ENCODE measurements at places on chromosomes 5 and 9.

GRCh38 chr5:57434227-57434640 lies 48.4 kb downstream of the ACTBL2 start:
- H3K27me3 ChIP-seq, result no peaks in the 10 kb centered on the region
- H3K4me3 ChIP-seq, result no peak overlapping the region
- no peak overlapping the region for H3K27ac ChIP-seq
- H3K4me1 ChIP-seq, result peaks cover 11% of the 10 kb centered on the region
- no peaks in the 10 kb centered on the region for H3K36me3 ChIP-seq

DNA sequence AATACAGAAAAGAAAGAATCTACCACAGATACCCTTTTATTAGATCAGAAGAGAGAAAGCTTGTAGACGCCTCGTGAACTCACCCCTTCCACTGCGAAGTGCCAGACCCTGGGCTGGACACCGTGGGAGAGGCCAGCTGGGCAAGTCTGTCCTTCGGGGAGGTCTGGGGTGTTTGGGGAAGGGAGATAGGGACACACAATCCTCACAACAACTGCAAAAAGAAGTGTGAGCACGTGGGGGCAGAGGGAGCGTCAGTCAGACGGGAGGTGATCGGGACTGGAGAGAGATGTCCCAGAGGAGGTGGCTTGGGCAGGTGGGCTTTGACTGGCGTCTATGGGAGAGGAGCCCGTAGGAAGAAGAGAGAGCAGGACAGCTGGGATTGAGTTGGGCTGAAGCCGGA lies 27.3 kb upstream of the GRHPR start:
- no peaks in the 10 kb centered on the region for H3K27me3 ChIP-seq
- no peak overlapping the region for H3K27ac ChIP-seq
- H3K4me3 ChIP-seq, result no peak overlapping the region
- H3K36me3 ChIP-seq, result no peaks in the 10 kb centered on the region

- DNase-seq, result no peak
- peak overlapping the region; percentile 93 for H3K27ac ChIP-seq
- peaks cover 68% of the 10 kb centered on the region for H3K4me1 ChIP-seq
- H3K27me3 ChIP-seq, result no peaks in the 10 kb centered on the region
- no peaks in the 10 kb centered on the region for H3K36me3 ChIP-seq
These were observed 1.9 kb downstream of the SPARC start for GRCh38 chr5:151684690-151685361.

GRCh38 chr5:159362220-159362619 lies 31.9 kb upstream of the IL12B start:
- H3K36me3 ChIP-seq, result no peaks in the 10 kb centered on the region
- H3K4me1 ChIP-seq, result no peaks in the 10 kb centered on the region
- H3K27me3 ChIP-seq, result no peaks in the 10 kb centered on the region
- no peak for DNase-seq

DNA sequence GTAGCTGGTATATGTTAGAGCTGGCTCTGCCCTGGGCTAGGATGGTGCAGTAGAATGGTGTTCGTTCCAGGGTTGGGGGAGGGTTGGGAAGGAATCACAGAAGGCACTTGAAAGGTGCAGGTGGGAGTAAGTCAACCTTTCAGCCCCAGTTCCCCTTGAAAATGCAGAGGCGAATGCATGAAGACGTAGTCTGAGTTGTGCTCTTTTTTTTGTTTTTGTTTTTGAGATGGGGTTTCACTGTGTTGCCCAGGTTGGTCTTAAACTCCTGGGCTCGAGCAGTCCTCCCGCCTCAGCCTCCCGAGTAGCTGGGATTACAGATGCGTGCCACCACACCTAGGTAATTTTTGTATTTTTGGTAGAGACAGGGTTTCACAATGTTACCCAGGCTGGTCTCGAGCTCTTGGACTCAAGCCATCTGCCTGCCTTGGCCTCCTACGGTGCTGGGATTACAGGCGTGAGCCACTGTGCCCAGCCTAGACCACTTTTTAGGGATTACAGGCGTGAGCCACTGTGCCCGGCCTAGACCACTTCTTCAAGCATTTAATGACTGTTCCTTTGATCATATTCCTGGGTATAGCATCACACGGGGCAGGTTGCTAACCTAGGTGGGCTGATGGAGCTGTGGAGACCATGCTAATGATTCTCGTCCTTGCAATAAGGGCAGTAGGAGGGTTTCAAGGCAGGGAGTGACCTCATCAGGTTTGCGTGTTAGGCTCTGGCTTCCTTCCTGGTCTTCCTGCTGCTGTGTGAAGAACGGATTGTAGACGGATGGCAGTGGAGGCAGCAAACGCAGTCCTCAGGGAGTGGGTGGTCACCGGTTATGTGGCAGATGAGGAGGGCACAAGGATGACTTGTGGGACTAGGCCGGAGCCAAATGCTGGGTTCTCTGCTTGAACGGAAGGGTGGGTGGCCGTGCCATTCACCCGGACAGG lies 13.7 kb downstream of the EHMT1 start:
- H3K27ac ChIP-seq, result peak overlapping the region; percentile 40
- H3K4me1 ChIP-seq, result peaks cover 60% of the 10 kb centered on the region
- H3K4me3 ChIP-seq, result no peak overlapping the region
- no peak for DNase-seq
- no peaks in the 10 kb centered on the region for H3K36me3 ChIP-seq

DNA sequence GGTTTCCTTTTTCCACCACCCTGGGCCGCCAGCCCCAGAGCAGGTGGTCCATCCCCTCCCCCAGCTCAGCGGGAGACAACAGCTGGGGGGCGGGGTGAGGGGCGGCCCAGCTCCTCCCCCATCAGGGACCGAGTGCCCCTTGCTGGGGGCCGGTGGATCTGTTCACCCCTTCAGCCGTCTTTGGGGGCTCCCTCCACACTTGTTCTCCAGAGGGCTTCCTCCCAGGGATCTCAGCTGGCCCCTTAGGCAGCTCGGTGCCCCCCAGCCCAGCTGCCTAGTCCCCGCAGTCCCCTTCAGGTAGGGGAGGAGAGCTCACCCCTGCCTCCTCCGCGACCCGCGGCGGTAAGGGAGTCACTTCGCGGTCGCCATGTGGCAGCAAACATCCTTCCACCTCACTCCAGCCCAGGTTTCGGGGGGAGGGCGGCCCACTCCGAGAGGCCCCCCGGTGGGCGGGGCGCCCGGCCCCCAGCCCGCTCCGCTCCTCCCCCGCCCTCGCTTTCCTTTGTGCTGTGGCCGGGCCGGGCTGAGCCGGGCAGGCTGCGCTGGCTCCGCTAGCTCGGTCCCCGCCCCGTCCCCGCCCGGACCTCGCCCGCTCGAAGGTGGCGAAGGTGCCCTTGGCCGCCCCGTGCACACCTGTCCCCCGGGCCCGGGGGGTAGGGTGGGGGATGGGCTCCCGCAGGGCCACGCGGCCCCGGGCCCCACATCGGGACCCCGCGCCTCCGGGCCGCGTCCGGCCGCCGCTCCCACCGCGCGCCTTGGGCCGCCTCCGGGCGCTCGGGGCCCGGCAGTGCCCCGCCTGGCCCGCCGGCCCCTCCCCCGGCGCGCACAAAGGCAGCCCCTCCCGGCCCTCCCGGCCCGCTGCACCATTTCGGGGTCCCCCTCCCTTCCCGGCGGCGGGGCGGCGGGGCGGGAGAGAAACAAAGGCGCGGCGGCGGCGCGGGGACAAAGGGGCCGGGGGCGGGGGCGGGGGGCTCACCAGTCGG lies 683 bp downstream of the DBN1 start:
- no peaks in the 10 kb centered on the region for H3K36me3 ChIP-seq
- H3K4me3 ChIP-seq, result peak overlapping the region; percentile 79
- DNase-seq, result no peak
- peak overlapping the region; percentile 92 for H3K27ac ChIP-seq

DNA sequence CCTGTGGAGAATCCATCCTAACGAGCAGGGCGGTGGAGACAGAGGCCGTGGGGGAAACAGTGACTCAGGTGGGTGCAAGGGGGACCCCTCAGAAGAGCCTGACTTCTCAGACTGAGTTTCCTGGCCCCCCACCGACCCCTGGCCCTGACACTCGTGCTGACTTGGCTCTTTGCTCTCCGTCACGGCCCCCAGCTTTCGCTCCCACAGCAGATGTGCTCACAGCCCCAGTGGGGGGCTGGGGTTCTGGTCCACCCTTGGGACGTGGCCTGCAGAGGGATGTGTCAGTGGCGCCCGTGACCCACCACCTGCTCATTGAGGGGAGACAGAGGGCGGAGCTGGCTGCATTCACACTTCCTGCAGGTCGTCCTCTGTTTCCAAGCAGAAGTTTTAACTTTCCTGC lies 62.9 kb upstream of the IRX4 start:
- H3K36me3 ChIP-seq, result no peaks in the 10 kb centered on the region
- peaks cover 41% of the 10 kb centered on the region for H3K4me1 ChIP-seq
- H3K4me3 ChIP-seq, result no peak overlapping the region
- H3K27me3 ChIP-seq, result no peaks in the 10 kb centered on the region
- DNase-seq, result no peak

DNA sequence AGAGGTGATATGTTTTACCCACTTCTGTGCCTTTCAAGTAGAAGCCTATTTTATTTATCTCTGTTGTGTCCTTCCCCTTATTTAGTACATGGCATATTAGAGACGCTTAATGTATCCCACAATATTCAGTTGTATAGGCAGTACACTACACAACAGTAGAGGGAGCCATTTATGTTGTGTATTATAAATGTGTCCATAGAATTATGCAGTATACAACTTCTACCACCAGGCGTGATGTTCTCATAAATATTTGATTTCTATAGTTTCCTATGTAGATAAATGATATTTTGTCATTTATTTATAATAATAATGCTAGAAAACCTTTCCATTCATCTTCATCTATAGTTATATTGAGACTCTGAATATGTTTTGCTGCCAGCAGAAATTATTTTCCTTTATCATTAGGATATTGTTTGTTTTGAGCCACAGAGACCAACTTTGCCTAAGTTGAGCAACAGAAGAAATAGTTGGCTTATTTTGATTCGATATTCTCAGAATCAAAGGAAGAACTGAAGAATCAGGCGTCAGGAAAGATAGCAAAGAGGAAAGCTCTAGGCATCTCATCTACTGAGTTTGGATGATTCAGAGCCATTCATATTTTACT lies 81.7 kb downstream of the ADAMTS19 start:
- H3K27me3 ChIP-seq, result no peaks in the 10 kb centered on the region
- no peaks in the 10 kb centered on the region for H3K36me3 ChIP-seq
- no peaks in the 10 kb centered on the region for H3K4me1 ChIP-seq
- DNase-seq, result no peak
- no peak overlapping the region for H3K27ac ChIP-seq

DNA sequence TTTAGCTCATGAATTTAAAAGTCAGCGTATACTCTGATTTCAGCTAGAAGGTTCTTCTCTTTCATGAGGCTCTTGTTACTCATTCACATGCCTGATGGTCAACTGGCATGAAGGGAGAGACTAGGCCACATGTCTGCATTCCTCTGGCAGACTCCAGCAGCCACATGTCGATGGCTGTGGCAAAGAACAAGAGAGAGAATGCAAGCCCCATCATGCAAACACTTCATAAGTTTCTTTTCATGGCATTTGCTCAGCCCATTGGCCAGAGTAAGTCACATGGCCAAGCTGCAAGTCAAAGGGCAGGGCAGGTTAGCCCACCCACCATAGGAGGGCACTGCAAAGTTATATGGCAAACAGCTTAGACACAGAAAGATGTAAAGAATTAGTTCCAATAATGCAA lies 5.4 kb downstream of the KCNV2 start:
- DNase-seq, result no peak
- H3K4me3 ChIP-seq, result no peak overlapping the region
- no peaks in the 10 kb centered on the region for H3K36me3 ChIP-seq
- H3K4me1 ChIP-seq, result peaks cover 6% of the 10 kb centered on the region

DNA sequence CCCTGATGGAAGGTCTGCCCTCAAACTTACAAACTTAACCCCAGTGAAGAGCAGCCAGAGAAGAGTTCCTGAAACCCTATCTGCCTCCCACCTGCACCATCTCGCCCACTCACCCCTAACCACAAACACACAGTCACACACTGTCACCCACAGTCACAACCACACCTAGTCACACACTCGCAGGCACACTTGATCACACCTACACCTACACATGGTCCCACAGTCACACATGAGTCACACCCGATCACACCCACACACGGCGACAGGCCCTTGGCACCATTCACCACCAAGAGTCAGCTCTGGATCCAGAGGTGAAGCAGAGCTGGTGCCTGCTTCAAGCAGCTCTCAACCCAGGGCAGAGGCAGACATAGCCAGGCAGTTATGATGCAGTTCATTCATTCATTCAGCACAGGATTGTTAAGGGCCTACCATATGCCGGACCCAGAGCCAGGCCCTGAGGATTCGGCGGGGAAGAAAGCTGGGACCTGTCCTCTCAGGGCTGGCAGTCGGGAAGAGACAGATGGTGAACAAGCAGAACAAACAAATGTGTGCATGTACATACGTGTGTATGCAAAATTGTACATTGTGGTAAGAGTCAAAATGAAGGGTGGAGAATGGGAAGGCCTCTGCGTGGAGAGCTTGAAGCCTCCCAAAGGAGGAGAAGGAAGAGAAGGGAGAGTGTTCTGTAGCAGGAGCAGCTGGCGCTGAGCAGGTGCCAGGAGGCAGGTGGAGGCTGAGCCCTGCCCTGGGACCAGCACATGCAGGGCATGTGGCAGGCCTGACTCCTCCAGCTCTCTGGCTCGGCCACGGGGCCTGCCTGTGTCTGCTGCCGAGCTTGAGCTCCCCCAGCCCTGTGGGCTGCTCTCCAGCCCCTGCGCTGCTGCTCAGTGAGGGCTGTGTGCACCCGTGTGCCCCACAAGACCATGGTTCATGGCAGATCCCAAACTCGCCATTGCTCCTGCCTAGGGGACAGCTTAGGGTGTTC lies 6.4 kb downstream of the TSPAN17 start:
- no peaks in the 10 kb centered on the region for H3K27me3 ChIP-seq
- H3K4me3 ChIP-seq, result no peak overlapping the region
- peaks cover 40% of the 10 kb centered on the region for H3K36me3 ChIP-seq

DNA sequence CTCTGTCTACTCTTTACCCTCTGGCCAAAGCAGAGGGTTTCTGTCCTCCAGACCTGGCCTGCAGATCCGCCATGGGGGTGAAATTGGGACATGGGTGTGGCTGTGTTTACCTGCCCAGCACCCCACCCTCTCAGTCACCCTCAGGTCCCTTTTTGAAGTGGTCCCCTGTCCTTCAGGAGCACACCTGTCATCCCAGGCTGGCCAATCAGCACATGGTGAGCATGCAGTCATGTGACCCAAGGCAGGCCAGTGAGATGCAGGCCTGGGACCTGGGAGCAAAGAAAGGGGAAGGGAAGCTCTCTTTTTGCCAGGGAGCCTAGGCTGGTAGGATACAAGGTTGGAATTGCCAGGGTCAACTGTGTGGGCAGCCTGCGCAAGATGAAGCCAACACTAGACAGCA lies 28.3 kb upstream of the IER5L start:
- peaks cover 11% of the 10 kb centered on the region for H3K4me1 ChIP-seq
- H3K36me3 ChIP-seq, result no peaks in the 10 kb centered on the region
- no peaks in the 10 kb centered on the region for H3K27me3 ChIP-seq
- DNase-seq, result no peak

DNA sequence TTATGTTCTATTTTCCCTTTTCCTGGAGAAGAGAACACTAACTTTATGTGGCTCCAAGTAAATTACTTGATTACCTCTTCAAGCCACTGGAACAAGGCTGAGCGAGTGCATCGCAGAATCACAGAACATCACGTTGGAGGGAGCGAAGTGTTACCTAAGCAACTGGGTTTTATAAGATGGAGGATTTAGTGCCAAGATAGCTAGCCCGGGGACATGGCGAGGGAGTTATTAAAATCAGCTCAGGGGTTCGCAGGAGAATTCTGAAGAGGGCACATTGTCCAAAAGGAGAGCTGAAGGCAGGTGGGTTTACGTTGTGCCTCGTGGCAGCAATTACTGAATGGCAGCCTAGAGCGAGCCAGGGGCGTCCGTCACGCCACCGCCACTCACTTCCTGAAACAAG lies 563.2 kb upstream of the ADAMTS16 start:
- H3K36me3 ChIP-seq, result no peaks in the 10 kb centered on the region
- no peaks in the 10 kb centered on the region for H3K4me1 ChIP-seq
- H3K27me3 ChIP-seq, result no peaks in the 10 kb centered on the region
- no peak overlapping the region for H3K4me3 ChIP-seq
- no peak for DNase-seq

Data from left ventricle myocardium inferior (tissue), 1 donor.